NCI-H1048 (cell line): ENCODE measurements at places on chromosomes 13 and 19.

DNA sequence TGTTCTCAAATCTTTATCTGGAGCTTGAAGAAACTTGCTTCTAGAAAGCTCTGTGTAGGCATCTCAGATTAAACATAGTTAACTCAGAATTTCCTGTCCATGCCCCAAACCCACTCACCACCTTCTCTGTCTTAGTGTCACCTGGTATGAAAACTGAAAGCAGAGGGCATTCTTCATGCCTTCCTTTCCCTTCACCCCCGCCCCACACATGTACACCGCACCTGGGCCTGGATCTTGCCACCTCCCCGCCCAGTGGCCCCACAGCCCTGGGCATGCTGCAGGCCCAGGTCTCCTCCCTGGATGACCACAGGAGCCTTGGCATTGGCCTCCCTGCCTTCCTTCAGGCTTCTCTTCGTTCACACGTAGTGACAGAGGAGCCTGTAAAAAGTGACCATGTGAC lies 15.8 kb downstream of the CFAP97D2 start:
- no peak for DNase-seq

DNA sequence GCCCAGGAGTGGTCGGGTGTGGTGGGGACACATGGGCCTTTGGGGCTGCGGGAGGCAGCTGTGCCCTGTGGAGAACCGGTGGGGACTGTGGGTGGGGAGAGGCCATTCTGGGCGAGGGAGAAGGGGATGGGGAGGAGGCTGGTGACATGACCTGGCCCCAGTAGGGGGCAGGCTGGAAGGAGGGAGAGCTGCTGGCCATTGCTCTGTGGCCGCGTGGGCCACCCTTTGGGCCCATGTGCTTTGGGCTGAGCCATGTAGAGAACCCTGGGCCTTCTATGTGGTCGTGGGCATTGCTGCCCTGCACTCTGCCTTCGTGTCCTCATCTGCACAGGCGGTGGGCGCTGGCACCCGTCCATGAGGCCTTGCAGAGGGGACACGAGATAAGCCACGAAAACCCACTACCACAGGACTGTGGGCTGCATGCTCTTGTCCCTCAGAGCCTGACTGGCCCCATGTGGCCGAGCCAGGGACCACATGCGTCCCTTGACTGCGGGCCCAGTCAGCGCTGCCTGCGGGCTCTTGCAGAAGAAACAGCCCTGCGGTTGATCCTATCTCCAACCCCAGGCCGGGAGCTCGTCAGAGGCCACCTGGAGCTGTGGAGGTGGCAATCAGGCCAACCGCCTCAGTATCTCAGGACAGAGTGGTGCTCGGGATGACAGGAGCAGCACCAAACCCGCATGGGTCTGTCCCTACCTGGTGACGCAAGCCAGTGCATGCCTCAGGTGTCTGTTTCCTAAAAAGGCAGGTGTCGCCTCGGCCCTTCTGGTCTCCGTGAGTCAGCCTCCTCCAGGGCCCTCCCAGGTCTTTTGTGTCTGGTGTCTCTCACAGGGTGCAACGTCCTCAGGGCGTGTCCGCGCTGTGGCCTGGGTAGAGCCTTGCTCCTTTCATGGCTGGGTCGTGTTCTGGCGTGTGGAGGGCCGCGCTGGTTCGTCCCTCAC lies 14.3 kb downstream of the FZR1 start:
- no peak for DNase-seq

GRCh38 chr13:30841154-30841553 lies 64.9 kb upstream of the MEDAG start:
- DNase-seq = no peak

DNA sequence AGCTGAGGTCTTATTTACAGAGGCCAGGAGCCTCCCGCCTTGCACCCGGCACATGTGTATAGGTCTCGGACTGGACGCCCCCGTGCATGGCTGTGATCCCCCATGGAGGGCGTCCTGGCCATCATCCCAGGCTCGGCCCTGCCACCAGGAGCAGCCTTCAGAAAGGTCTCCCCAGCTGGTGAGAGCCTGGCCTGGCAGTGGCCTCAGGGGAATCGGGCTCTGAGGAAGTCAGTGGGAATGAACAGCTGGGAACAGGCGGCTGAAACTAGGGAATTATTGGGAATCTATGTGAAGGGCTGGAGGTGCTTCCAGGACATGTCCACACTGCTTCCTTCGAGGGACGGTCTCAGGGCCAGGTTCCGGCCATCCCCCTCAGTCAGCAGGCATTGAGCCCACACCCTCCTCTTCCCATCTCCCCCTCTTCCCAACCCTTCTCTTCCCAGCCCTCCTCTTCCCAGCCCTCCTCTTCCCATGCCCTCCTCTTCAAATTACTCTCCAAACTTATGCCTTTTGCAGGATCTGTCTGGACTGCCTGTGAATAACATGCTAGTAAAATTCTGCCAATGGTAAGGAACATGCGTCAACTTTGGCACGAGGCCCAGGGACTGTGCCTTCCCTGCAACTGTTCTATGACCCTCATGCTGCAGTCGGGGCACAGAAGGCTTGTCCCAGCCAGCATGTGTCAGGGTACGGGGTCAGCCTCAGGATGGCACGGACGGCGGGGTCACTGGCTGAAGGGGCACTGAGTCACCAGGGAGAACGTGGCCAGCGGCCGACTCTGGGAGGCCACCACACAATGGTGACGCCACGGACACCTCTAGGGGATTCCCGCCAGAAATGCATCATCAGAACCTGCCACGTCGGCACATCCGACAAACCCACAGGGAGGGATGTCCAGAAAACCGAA lies 24.2 kb upstream of the C13orf46 start:
- no peak for DNase-seq

DNA sequence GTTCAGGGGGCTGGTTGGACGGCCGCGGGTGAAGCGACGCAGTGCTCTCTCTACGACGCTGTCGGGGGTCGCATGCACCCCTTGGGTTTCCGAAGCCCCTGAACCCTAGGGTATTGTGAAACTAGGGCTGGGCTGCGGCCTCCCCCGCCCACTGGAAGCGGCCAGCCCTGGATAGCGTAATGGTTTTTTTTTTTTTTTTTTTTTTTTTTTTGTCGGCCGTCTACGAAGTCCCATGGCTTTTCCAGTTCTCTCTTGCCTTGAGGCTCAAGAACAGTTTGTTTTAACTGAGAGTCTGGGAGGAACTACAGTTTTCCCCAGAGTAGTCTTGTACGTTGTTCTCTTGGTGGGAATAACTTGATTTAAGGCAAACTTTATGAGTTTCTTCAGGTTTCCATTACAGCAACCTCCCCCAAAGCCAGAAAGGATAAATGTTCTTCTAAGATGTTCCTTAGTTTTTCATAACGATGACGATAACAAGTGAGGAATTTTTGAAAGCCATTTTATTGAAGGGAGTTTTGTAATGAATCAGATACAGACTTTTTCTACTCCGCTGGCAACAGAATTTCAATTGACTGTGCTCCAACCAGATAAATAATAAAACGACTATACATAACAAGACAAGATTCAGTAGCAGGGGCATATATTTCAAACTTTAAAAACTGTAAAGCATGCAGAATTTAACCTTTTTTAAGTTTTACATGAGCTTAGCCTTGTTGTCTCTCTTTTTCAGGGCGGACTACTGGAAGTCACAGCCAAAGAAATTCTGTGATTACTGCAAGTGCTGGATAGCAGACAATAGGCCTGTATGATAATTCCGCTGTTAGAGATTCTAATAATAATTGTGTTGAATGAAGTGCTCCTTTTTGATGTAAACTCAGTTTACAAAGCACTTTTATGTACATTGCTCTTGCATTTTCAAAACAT lies 867 bp downstream of the WBP4 start:
- no peak for DNase-seq

GRCh38 chr19:29255912-29256311 lies 43.0 kb upstream of the UQCRFS1 start:
- DNase-seq = no peak

DNA sequence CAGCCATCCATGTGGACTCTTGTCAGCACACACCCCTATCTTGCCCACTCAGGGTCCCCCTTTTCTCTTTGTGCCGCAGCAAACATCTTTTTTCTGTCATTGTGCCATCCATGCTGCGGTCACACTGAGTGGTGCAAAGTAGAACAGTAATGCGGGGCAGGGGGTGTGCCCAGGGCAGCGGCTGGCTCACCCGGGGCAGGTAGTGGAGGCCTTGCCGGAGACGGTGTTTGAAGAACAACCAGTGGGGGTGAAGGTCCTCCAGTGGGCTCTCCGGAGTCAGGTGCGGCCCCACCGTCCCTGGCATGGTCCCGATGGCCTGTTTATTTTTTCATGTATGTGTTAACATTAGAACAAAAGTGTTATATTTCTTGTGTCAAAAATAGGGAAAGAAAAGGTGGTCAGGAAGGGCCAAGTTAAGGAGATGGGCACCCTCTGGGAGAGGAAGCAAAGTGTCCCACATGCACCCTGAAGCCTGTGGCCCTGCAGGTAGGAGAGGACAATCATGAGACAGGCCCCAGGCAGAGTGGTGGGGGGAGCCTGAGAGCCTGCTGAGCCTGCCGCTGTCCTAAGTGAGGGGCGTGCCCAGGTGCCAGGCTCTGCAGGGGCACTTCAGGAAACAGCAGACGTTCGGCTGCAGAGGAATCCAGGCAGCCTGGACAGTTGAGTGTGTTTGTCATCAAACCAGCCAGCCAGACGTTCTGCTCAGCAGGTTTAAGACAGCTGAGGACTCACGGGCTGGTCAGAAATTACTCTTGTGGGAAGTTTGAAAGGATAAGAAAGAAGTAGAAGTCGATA lies 12.3 kb downstream of the TSSK6 start:
- no peak for DNase-seq

DNA sequence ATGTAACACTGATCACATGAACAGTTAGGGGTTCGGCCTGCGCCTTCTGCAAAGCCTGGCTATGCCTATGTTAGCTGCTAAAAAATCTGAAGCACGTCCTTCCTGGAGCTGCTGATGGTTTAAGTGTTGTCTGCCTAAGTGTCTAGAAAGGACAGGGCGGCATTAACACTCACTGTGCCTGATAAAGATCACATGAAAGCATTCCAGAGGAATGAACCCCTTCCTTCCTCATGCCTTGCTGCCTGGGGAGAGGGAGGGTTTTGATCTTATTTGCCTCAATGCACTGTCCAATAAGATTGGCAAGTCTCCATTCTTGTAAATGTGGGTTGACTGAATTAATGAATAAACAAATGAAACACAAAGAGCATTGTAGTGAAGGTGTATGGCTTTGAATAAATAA lies 5.2 kb downstream of the DOCK9 start:
- no peak for DNase-seq

- no peak for DNase-seq
These were observed 106.1 kb downstream of the DHRS12 start for GRCh38 chr13:51697855-51698254.

DNA sequence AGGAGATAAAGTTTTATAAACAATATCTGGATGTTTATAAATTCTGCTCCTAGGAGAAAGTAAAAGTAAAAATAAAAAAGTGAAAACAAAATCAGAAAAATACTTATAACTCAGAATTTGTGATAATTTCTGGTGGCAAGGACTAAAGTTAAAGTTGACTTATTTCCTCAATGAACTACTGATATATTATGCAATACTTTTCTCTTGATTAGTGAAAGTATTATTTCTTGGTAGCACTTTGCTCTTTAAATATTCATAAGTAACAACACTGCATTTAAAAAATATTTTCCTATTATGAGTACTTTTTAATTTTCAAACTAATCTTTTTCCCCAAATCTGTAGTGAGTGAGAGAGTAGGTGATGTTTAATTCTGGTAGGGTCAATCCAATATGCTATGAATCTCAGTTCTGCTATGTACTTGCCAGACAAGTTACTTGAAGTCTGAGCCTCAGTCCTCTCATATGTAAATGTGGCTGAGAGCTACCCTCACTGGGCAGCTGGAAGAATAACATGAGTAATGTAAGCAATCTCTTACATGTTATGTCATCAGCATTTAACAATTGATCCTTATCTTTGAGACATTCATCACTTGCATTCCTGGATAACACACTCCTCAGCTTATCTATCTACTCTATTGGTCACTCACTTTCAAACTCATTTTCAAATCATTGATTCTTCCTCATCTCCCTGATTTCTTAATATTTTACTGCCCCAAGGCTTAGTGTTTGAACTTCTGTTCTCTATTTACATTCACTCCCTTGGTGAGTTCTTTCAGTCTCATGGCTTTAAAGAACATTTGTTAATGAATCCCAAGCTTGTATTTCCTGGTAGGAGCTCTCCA lies 239.0 kb downstream of the RGCC start:
- DNase-seq = no peak
